ENCODE measurements at places on chromosomes 3 and 15.

DNA sequence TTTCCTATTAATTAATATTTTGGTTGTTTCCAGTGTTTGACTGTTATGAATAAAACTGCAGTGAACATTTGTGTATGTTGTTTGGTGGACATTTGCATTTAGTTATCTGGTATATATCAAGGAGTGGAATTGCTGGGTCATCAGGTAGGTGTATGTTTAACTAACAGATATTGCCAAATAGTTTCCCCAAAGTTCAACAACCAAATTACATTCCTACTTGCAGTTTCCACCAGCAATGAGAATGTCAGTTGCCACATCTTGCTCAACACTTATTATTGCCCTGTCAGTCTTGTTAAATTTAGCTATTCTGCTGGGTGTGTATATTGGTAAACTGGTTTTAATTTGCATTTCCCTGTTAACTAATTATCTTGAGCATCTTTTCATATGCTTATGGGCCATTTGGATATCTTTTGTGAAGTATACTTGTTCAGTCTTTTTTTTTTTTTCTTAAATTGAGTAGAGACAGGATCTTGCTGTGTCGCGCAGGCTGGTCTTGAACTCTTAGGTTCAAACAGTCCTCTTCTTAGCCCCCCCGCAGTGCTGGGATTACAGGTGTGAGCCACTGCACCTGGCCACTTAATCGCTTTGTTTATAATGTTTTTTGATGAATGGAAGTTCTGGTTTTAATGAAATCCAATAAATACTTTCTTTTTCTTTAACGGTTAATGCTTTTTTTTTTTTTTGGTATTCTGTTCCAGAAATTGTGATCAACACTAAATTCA lies 7.9 kb downstream of the FEM1B start:
- H3K4me1 ChIP-seq: peaks cover 12% of the 10 kb centered on the region
- H3K4me3 ChIP-seq: no peak overlapping the region
- DNase-seq: no peak
- peaks cover 15% of the 10 kb centered on the region for H3K36me3 ChIP-seq
- H3K27ac ChIP-seq: no peak overlapping the region

DNA sequence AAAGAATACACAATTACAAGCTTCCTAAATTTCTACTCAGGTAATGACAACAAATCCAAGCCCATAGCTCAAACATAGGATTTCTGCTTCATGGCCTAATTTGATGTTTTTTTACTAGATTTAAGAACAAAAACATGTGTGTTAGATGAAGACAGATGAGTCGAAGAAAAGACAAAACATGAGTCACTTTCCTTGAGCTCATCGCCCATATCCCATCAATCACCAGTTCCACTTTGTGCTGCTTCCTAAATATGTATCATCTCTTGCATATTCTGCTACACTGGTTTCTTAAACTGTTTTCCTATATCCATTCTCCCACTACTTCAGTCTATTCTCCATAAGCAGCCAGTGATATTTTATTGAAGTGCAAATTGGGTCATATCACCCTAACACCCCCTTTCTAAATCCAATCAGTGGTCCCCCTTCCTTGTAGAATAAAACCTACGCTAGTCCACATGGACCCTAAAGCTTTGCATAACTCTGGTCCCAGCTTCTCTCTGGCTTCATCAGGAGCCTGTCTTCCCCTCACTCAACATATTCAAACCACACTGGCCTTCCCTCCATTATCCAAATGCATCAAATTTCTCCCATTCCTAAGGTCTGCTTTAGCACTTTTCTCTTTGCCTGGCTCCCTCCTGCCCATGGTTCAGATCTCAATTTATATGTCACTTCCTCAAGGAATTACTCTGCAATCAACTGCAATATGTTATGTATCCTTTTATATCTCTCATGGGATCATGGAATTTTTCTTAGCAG lies 1033.9 kb downstream of the FHIT start:
- H3K36me3 ChIP-seq: no peaks in the 10 kb centered on the region
- no peaks in the 10 kb centered on the region for H3K27me3 ChIP-seq
- H3K4me3 ChIP-seq: no peak overlapping the region
- H3K4me1 ChIP-seq: no peaks in the 10 kb centered on the region
- no peak overlapping the region for H3K27ac ChIP-seq

DNA sequence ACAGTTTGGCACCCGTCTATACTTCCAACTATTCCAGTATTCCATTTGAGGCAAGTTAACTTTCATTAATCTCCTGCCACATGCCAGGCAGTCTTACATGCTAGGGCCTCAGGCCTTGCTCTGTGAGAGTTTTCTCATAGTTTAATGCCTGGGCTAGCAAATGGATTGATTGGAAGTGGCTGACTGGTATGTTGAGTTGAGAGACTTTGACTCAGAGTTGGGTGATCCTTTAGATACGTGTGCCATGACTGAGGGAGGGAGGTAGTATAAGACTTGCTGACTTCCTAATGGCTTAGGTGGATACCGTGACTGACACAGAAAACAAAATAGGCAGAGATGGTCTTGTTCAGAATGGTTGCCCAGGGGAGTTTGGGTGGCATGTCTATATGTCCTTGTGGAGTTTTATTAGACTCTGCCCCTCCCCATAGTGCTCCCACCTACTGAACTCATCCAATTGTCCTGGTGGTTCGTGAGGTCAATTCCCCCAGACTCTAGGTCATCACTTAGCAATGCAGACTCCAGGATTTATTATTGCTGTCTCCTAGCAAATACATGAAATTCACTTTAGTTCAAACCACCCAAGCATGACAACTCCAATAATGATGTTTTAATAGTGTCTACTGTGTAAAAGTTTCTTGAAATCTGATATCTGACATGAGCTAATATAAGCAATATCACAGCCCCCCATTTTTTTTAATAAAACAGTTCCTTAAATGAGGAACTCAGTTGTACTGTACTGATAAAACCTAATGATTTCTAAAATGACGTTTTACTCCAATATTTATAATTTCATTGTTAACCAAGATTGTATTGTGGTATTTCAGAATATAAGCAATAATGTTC lies 413.9 kb upstream of the MDFIC2 start:
- no peaks in the 10 kb centered on the region for H3K4me1 ChIP-seq
- no peaks in the 10 kb centered on the region for H3K27me3 ChIP-seq
- DNase-seq: no peak
- H3K36me3 ChIP-seq: no peaks in the 10 kb centered on the region

- no peak overlapping the region for H3K27ac ChIP-seq
- H3K27me3 ChIP-seq: no peaks in the 10 kb centered on the region
- no peaks in the 10 kb centered on the region for H3K4me1 ChIP-seq
- no peak for DNase-seq
- no peak overlapping the region for H3K4me3 ChIP-seq
- no peaks in the 10 kb centered on the region for H3K36me3 ChIP-seq
Observed at GRCh38 chr3:40574661-40575060, 49.9 kb downstream of the ZNF621 start.

GRCh38 chr3:142897807-142898206 lies 8.9 kb upstream of the PCOLCE2 start:
- H3K4me3 ChIP-seq: no peak overlapping the region
- no peak for DNase-seq
- H3K27me3 ChIP-seq: no peaks in the 10 kb centered on the region
- H3K4me1 ChIP-seq: no peaks in the 10 kb centered on the region

GRCh38 chr3:144822671-144823070 lies 851.0 kb downstream of the DIPK2A start:
- H3K4me3 ChIP-seq: no peak overlapping the region
- H3K27ac ChIP-seq: no peak overlapping the region
- H3K36me3 ChIP-seq: no peaks in the 10 kb centered on the region
- no peaks in the 10 kb centered on the region for H3K4me1 ChIP-seq
- H3K27me3 ChIP-seq: no peaks in the 10 kb centered on the region

DNA sequence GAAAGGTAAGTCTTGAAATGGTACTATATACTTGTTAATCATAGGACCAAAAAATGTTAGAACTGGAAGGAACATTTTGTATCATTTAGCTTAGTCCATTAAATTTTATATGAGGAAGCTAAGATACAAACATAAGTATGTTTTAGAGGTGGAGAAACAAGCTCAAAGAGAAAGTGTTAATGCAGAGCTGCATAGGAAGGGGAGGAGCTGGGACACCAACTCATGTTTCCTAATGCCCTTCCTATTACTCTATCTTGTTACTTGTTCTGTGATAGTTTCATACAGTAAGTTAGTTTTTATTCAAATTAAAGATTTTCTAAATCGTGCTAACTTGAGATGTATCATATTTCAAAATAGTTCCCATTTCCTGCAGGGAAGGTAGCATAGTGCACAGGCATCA lies 7.4 kb downstream of the SLC35A5 start:
- H3K27ac ChIP-seq: no peak overlapping the region
- no peaks in the 10 kb centered on the region for H3K27me3 ChIP-seq
- no peak overlapping the region for H3K4me3 ChIP-seq

GRCh38 chr3:32278714-32279113 lies 40.2 kb downstream of the CMTM8 start:
- DNase-seq: no peak
- no peaks in the 10 kb centered on the region for H3K36me3 ChIP-seq
- no peak overlapping the region for H3K27ac ChIP-seq

DNA sequence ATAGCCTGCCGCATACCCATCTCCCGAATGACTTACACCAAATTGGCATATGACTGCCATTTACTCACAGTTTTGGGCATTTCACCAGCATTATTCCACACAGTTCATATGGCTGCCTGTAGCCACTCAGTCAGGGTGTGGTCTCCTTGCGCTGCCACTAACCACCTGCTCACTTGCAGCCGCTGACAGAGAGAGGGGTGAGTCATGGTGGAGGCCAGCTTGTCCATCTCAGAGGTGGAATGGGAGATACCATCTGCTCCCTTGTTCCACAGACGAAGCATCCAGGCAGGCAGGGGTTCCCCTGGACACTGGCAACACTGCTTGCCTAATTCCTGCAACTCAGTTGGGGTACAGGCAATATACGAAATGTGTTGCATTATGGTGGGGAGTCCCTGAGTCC lies 15.6 kb downstream of the CCRL2 start:
- no peaks in the 10 kb centered on the region for H3K36me3 ChIP-seq
- no peak overlapping the region for H3K27ac ChIP-seq
- no peak overlapping the region for H3K4me3 ChIP-seq
- DNase-seq: no peak

GRCh38 chr15:73388256-73388781 lies 19.6 kb upstream of the HCN4 start:
- no peak for DNase-seq
- no peak overlapping the region for H3K27ac ChIP-seq
- H3K4me3 ChIP-seq: no peak overlapping the region
- H3K27me3 ChIP-seq: no peaks in the 10 kb centered on the region
- H3K36me3 ChIP-seq: no peaks in the 10 kb centered on the region

GRCh38 chr15:73617301-73617831 lies 15.8 kb downstream of the NPTN start:
- H3K27ac ChIP-seq: no peak overlapping the region
- H3K27me3 ChIP-seq: no peaks in the 10 kb centered on the region
- H3K4me1 ChIP-seq: no peaks in the 10 kb centered on the region
- no peaks in the 10 kb centered on the region for H3K36me3 ChIP-seq
- H3K4me3 ChIP-seq: no peak overlapping the region

GRCh38 chr3:126991366-126992200 lies 8.7 kb downstream of the PLXNA1 start:
- H3K4me3 ChIP-seq: no peak overlapping the region
- H3K27ac ChIP-seq: no peak overlapping the region
- H3K36me3 ChIP-seq: peaks cover 7% of the 10 kb centered on the region
- H3K27me3 ChIP-seq: no peaks in the 10 kb centered on the region

DNA sequence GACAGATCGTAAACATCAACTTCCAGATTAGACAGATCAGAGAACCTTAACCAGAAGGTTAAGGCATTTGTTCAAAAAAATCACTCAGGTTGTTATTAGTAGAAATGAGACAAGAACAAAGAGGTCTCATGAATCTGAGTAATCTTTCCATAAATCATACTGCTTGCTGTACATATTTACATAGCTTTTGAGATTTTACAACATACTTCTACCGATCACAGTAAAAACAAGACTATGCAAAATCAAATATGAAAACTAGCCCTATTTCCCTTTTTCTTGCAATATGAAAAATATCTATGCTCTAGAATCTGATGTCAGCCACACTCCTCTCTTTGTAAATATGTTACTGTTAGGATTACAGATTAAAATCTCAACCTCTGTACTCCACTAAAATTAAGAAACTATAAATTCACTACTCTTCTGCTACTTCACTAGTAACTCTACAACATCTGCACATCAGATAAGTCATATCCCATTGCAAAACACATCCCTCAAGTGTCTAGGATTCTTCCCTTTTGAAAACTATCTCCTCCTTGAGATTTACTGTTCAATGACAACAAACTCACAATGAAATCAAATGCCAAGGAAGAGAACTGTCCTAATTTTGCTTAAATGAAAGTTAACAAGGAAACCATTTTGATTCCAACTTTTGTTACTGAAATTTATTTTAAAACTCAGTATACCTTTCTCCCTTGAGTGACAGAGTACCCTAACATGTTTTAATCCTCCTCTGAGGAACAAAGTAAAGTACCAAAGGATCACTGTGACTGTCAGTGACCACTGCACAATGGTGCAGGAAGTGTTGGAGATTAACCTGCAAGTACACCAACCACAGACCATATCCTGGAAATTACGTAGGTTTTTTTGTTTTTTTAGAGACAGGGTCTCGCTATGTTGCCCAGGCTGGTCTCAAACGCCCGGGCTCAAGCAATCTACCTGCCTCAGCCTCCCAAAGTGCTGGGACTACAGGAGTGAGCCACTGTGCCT lies 12.8 kb downstream of the DCUN1D1 start:
- peaks cover 3% of the 10 kb centered on the region for H3K4me1 ChIP-seq
- H3K27ac ChIP-seq: no peak overlapping the region
- H3K36me3 ChIP-seq: peaks cover 6% of the 10 kb centered on the region
- no peaks in the 10 kb centered on the region for H3K27me3 ChIP-seq
- no peak overlapping the region for H3K4me3 ChIP-seq

- DNase-seq: no peak
- H3K4me3 ChIP-seq: no peak overlapping the region
- no peaks in the 10 kb centered on the region for H3K4me1 ChIP-seq
- no peaks in the 10 kb centered on the region for H3K27me3 ChIP-seq
- no peak overlapping the region for H3K27ac ChIP-seq
Observed at GRCh38 chr3:4778740-4779139, 200.5 kb upstream of the BHLHE40 start.

GRCh38 chr3:112348943-112349342 lies 16.0 kb downstream of the CD200 start:
- H3K4me1 ChIP-seq: no peaks in the 10 kb centered on the region
- no peak overlapping the region for H3K27ac ChIP-seq
- no peaks in the 10 kb centered on the region for H3K27me3 ChIP-seq
- no peak for DNase-seq
- no peak overlapping the region for H3K4me3 ChIP-seq
- H3K36me3 ChIP-seq: no peaks in the 10 kb centered on the region

GRCh38 chr15:91445695-91446228 lies 345.7 kb downstream of the SV2B start:
- no peak overlapping the region for H3K4me3 ChIP-seq
- no peak overlapping the region for H3K27ac ChIP-seq
- no peaks in the 10 kb centered on the region for H3K4me1 ChIP-seq

All from effector memory CD4-positive, alpha-beta T cell (primary cell).